ENCODE measurements at places on chromosomes 12 and 14. TPM values are rescaled to one million over a fixed set of nuclear protein-coding genes. Genes with fewer than 3 reads are reported as not detected.

MAPKAPK5 gene
- total RNA-seq, result 40.7 TPM

BHLHE41 gene
- 1.6 TPM for total RNA-seq

GLI1 gene
- total RNA-seq, result 1.1 TPM

PTPRR gene
- 1.1 TPM for total RNA-seq

A2ML1 gene
- total RNA-seq, result 0.72 TPM

CLEC4A gene
- 0.22 TPM for total RNA-seq

MED13L gene
- total RNA-seq, result 155 TPM

C12orf75 gene
- 206 TPM for total RNA-seq

IGFBP6 gene
- 250 TPM for total RNA-seq

LBHD2 gene
- not detected for total RNA-seq

SRRM4 gene
- not detected for total RNA-seq

SEL1L gene
- 75.4 TPM for total RNA-seq

OR4E2 gene
- total RNA-seq, result not detected

LAG3 gene
- total RNA-seq, result 0.29 TPM

HNRNPC gene
- total RNA-seq, result 701 TPM

ACSS3 gene
- total RNA-seq, result 7.7 TPM

IQSEC3 gene
- total RNA-seq, result not detected

PRR4 gene
- 2.0 TPM for total RNA-seq

PTPN21 gene
- total RNA-seq, result 14.5 TPM

OVCH1 gene
- not detected for total RNA-seq

KRT82 gene
- total RNA-seq, result not detected

DBX2 gene
- total RNA-seq, result not detected

KCNH3 gene
- 0.29 TPM for total RNA-seq

DERA gene
- 50.8 TPM for total RNA-seq

TNS2 gene
- total RNA-seq, result 33.7 TPM

KRT74 gene
- total RNA-seq, result not detected

THAP2 gene
- 3.1 TPM for total RNA-seq

CMTM5 gene
- not detected for total RNA-seq

VASH1 gene
- total RNA-seq, result 2.0 TPM

LTB4R gene
- total RNA-seq, result 1.0 TPM

C12orf60 gene
- 0.86 TPM for total RNA-seq

GZMB gene
- total RNA-seq, result not detected

AREL1 gene
- total RNA-seq, result 41.8 TPM

IFT81 gene
- total RNA-seq, result 16.3 TPM

GPR68 gene
- 6.1 TPM for total RNA-seq

KLRG1 gene
- 0.29 TPM for total RNA-seq

LGR5 gene
- total RNA-seq, result not detected

CD163L1 gene
- 2.4 TPM for total RNA-seq

FKBP3 gene
- total RNA-seq, result 15.1 TPM

DNAH10 gene
- total RNA-seq, result 0.88 TPM

CACNA2D4 gene
- total RNA-seq, result 0.22 TPM

LRRC74A gene
- total RNA-seq, result not detected

KIF26A gene
- 0.14 TPM for total RNA-seq

MYO1A gene
- not detected for total RNA-seq

CCDC177 gene
- total RNA-seq, result not detected

KRT75 gene
- not detected for total RNA-seq

SLC39A2 gene
- total RNA-seq, result 0.14 TPM

TCL1B gene
- total RNA-seq, result not detected

GLS2 gene
- not detected for total RNA-seq

INHBC gene
- not detected for total RNA-seq

REP15 gene
- 2.0 TPM for total RNA-seq

MYH6 gene
- not detected for total RNA-seq

COX8C gene
- total RNA-seq, result not detected

VPS29 gene
- total RNA-seq, result 35.7 TPM

OTX2 gene
- total RNA-seq, result not detected
